ENCODE measurements at places on chromosomes 3 and 15. TPM values are rescaled to one million over a fixed set of nuclear protein-coding genes. Genes with fewer than 3 reads are reported as not detected.

- DNase-seq, result no peak
Observed at GRCh38 chr15:43934480-43934879, 107.7 kb downstream of the WDR76 start.

DNA sequence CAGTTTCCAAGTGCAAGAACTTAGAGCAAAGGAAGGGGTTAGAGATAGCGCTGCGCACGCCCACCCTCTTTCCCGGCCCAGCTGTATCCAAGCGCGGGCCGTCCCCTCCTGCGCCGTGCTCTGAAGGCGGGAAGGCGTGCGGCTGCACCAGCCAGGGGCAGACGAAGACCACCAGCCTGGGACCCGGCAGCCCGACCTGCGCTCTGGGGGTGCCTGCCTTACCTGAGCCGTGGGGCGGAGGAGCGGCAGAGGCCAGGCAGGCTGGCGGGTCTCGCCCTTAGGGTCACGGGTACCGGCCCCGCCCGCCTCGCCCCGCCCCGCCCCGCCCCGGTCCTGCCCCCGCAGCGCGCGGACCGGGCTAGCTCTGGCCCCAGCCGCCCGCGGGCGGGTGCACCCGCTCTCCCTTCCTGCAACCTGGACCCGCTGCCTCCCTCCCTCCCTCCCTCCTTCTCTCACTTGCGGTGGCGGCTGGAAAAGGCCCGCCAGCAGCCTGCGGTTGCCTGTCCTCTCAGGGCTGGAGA lies at the start of gene WDR72:
WDR72 (minus strand) TSS at position 253 of the 521 bp plus-strand sequence. CDS start 26,514 bp downstream, outside the sequence.
- no peak for DNase-seq

CCDC9B gene
- total RNA-seq, result 26.0 TPM

DUOXA2 gene
- total RNA-seq, result not detected

DNA sequence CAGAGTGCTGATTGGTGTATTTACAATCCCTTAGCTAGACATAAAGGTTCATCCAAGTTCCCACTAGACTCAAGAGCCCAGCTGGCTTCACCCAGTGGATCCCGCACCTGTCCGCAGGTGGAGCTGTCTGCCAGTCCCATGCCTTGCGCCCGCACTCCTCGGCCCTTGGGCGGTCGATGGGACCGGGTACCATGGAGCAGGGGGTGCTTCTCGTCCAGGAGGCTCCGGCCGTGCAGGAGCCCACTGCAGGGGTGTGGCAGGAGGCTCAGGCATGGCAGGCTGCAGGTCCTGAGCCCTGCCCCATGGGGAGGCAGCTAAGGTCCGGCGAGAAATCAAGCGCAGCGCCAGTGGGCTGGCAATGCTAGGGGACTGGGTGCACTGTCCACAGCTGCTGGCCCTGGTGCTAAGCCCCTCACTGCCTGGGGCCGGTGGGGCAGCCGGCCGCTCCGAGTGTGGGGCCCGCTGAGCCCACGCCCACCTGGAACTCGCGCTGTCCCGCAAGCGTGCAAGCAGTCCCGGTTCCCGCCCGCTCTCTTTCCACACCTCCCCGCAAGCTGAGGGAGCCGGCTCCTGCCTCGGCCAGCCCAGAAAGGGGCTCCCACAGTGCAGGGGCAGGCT lies 1206.3 kb downstream of the OTOL1 start:
- no peak for DNase-seq

- DNase-seq, result peak; percentile 55
Observed at GRCh38 chr15:62779036-62779770, 263.3 kb upstream of the TPM1 start.

- no peak for DNase-seq
Observed at GRCh38 chr3:72088486-72089025, 303.6 kb upstream of the PROK2 start.

OR5K2 gene
- total RNA-seq, result not detected

TMEM212 gene
- total RNA-seq, result not detected

TMEM266 gene
- 0.08 TPM for total RNA-seq

GRCh38 chr3:142215106-142215505 lies 10.3 kb downstream of the GK5 start:
- DNase-seq, result no peak

- no peak for DNase-seq
Observed at GRCh38 chr15:101013201-101013550, 94.0 kb downstream of the LRRK1 start.

OXNAD1 gene
- total RNA-seq, result 33.1 TPM

DNA sequence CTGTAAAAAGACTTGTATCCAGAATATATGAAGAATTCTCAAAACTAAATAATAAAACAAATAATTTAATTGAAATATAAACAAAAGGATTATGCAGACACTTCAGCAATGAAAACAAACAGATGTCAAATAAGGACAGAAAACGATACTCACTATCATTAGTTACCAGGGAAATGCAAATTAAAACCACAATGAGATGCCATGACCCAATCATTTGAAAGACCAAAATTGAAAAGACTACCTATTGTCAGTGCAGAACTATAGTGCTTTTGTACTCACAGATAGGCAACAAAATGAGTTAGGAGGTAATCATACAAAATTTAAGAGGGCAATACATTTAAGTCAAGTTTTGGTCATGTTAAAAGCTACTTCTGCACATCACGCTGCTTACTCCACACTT lies 31.6 kb upstream of the OR5K4 start:
- no peak for DNase-seq

DNA sequence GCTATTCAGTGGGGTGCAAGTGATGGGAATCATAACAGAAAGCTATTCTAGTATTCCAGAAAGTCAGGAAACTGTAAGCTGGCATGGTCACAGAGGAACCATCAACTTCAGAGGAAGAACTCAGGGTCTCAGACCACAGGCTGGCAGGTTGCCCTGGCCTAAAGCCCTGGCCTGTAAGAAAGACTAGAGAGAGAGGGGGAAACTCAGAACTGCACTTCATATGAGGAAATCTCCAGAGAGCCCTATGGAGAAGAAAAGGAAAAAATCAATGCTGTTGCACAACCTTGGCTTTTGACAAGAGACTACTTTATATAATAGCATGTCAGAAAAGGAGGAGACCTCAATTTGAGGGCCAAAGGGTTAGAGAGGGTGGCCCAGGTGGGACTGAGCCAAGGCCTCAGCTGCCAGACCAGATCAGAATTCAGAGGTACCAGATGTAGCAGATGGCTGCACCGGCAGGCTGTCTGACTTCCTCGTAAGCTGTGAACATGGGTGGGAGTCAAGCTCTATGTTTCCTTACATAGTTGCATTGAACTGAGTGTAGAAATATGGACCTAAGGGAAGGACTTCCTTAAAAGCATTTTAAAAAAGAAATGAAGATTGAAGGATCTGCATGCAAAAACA lies 333.8 kb downstream of the PDCD6IP start:
- DNase-seq, result no peak
